ENCODE measurements at places on chromosomes 12 and 14. TPM values are rescaled to one million over a fixed set of nuclear protein-coding genes. Genes with fewer than 3 reads are reported as not detected.
A peak's percentile ranks its signal among the peaks of the same experiment; 100 is the strongest.

DNA sequence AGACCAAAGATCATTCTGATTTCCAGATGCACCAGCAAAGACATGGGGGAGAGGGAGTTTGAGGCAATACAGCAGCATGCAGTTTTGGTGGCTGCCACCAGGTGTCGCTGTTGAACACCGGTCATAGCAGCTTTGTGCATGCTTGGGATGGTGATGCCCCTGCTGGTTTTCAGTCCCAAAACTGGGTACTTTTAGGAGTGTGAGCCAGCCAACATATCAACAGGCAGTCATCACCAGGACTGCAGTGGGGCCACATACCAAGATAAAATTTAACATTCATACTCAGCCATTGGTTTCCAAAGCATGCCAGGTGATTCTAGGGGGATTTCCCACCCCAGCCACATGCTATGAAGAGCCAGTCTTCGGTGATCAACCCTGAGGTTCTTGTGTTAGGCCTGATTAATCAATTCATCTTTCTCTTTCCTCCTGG is 64.2 kb downstream of the PHETA1 start:
- H3K27me3 ChIP-seq, result no peaks in the 10 kb centered on the region
- peaks cover 2% of the 10 kb centered on the region for H3K4me1 ChIP-seq
- H3K36me3 ChIP-seq, result peaks cover 7% of the 10 kb centered on the region
- peak; percentile 58 for DNase-seq

DNA sequence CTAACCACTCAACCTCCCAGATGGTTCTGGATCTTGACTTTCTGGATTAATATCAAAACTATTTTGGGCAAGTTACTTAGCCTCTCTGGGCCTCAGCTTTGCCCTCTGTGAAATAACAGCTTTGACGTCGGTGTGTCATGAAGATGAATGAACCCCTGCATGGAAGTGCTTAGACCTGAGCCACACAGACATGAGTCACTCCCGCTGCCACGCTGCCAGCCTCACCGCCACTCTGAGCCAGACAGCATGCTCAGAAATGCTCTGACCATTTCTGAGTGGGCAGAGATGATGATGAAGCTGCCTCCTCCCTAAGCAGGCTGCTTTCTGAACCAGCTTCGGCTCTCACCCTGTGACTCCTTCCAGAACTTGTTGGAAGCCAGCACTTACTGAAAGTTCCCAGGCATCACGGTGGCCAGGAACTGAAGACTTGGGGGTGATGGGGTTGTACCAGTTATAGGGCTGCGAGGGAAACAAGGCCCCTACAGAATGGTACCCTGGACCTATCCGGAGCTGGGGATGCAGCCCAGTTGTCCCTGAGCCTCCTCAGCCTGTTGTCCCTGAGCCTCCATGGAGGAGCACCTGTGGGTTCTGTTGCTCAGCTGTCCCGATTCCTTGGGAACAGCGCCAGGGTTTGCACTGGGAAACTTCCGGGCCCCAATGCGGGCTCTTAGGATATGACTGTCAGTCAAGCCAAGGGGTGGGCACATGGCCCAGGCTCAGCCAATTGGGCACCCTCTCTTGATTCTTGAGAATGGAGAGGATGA is 2.0 kb upstream of the CCDC197 start:
- H3K27ac ChIP-seq, result no peak overlapping the region
- DNase-seq, result no peak
- H3K27me3 ChIP-seq, result no peaks in the 10 kb centered on the region
- no peaks in the 10 kb centered on the region for H3K36me3 ChIP-seq

DNA sequence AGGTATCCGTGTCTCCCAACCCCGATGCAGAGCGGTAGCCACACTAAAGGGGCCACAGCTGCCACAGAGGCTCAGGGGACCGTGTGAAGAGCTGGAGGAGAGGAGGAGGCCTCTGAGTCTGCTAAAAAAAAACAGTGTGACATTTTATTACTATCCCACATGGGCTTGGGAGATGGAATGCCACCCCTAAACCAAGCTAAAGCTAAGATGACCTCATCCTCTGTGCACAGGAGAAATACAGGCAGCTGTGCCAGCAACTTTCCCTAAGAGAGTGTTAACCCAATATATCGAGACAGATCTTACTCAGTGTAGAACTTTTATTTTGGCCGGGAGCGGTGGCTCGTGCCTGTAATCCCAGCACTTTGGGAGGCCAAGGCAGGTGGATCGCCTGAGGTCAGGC is 18.0 kb downstream of the BCL2L14 start:
- H3K27me3 ChIP-seq, result no peaks in the 10 kb centered on the region
- H3K4me3 ChIP-seq, result no peak overlapping the region
- H3K27ac ChIP-seq, result no peak overlapping the region

Gene IPO4
- total RNA-seq, result 32.2 TPM

DNA sequence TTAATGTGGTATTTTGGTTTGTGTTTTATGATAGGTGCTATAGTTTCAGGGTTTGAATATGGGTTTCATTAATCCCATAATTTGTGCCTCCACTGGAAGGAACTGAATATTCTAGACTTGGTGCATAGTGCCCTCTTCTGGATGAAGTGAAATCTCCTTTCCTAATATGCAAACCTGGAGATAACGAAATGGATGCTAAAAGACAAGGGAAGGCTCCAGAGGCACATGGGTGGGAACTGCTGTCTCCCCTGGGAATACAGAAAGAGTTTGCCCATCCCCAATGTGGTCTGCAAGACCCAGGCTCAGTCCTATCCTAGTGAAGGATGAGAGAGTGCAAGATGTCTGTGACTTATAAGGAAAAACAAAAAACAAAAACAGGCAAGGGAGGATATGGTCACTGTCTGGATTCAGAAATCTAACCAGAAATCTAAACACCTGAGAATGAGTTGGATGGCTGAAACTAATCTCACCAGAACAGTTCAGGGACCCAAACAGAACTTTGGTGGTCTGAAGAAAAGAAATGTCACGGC is 142.3 kb upstream of the TMPO start:
- H3K36me3 ChIP-seq, result peaks cover 4% of the 10 kb centered on the region
- H3K4me3 ChIP-seq, result no peak overlapping the region
- peaks cover 29% of the 10 kb centered on the region for H3K4me1 ChIP-seq
- peaks cover 48% of the 10 kb centered on the region for H3K27me3 ChIP-seq
- no peak for DNase-seq
- H3K27ac ChIP-seq, result no peak overlapping the region

- H3K4me1 ChIP-seq, result no peaks in the 10 kb centered on the region
- no peak overlapping the region for H3K4me3 ChIP-seq
- H3K27me3 ChIP-seq, result no peaks in the 10 kb centered on the region
- DNase-seq, result no peak
- H3K36me3 ChIP-seq, result peaks cover 8% of the 10 kb centered on the region
Measured at GRCh38 chr14:96341323-96341722, 21.8 kb downstream of the ATG2B start.

- H3K4me1 ChIP-seq, result no peaks in the 10 kb centered on the region
- no peak overlapping the region for H3K27ac ChIP-seq
- no peak overlapping the region for H3K4me3 ChIP-seq
- peaks cover 3% of the 10 kb centered on the region for H3K27me3 ChIP-seq
- peaks cover 2% of the 10 kb centered on the region for H3K36me3 ChIP-seq
Measured at GRCh38 chr12:106631150-106631549, 48.3 kb downstream of the RFX4 start.

DNA sequence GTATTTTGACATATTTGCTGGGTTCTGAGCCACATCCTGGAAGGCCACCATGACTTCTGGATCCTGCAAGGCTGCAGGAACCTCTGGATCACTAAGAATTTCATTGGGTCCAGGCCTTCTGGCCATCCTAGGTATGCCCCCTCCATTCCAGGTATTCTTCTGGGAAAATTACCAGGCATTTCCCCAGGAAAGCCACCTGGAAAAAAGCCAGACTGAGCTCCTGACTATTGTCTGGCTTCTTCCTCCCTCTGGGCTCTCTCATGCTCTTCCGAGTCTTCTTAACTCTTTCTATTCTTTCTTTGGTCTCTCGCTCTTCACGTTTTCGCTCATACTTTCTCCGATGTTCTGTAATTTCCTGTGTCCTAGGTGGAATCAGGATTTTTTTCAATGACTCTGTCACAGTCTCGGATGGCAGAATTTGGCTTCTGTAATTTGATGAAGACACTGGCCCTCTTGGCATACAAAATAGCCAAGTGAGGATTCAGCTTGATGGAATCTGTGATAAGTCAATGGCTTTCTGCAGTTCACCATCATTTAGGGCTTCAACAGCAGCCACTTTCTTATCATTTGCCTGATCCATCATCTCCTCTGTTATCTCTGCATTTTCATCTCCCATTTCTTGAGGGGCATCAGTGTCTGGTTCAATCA is 42.6 kb downstream of the ATP23 start:
- DNase-seq, result no peak
- H3K36me3 ChIP-seq, result no peaks in the 10 kb centered on the region
- H3K27me3 ChIP-seq, result peaks cover 5% of the 10 kb centered on the region
- no peaks in the 10 kb centered on the region for H3K4me1 ChIP-seq
- no peak overlapping the region for H3K4me3 ChIP-seq

GRCh38 chr12:41188841-41189394 is 798 bp downstream of the PDZRN4 start:
- peaks cover 37% of the 10 kb centered on the region for H3K27me3 ChIP-seq
- no peak overlapping the region for H3K4me3 ChIP-seq
- DNase-seq, result no peak
- H3K27ac ChIP-seq, result no peak overlapping the region
- H3K36me3 ChIP-seq, result peaks cover 1% of the 10 kb centered on the region

- no peaks in the 10 kb centered on the region for H3K27me3 ChIP-seq
- H3K4me3 ChIP-seq, result peak overlapping the region; percentile 72
- peak overlapping the region; percentile 93 for H3K27ac ChIP-seq
- H3K36me3 ChIP-seq, result peaks cover 35% of the 10 kb centered on the region
- DNase-seq, result no peak
Measured at GRCh38 chr12:110677206-110677911, 11.6 kb downstream of the HVCN1 start.

Gene GSC
- not detected for total RNA-seq

GRCh38 chr12:80353254-80353653 is 90.8 kb upstream of the PTPRQ start:
- DNase-seq, result no peak
- H3K27ac ChIP-seq, result no peak overlapping the region
- H3K36me3 ChIP-seq, result no peaks in the 10 kb centered on the region
- H3K4me1 ChIP-seq, result no peaks in the 10 kb centered on the region

GRCh38 chr12:14135996-14136395 is 154.6 kb upstream of the GRIN2B start:
- H3K36me3 ChIP-seq, result no peaks in the 10 kb centered on the region
- H3K27me3 ChIP-seq, result peaks cover 5% of the 10 kb centered on the region
- H3K27ac ChIP-seq, result no peak overlapping the region
- DNase-seq, result no peak

DNA sequence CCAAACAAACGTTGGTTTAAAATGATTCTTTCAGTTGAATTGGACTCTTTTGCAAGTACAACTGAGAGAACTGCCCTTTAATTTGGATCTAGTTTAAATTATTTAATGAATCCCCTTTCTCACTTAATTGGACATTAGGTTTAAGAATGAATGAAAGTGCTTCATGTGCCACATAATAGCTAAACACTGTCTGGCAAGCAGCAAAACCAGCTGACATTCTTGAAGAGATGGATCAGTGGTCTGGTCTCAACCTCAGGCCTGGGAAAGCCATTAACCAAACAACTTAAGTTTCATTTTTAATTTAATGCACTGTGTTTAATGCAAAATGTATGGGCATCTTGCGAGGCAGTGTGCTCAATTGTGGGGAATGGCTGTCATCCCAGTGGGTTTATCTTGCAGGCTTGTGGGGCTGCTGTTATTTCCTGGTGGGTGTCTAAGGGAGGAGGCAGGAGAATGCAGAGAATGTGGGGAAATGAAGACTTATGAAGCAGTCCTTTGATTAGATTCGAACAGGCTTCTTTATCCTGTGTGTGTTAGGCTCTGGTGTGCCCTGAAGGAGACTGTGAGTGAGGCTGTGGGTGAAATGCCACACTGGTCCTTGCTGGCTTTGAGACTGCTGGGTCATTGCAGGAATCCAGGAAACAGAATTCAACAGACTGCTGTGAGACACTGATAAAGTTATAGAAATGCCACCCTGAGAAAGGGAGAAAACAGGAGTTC is 144.1 kb upstream of the PELI2 start:
- no peak overlapping the region for H3K4me3 ChIP-seq
- no peaks in the 10 kb centered on the region for H3K36me3 ChIP-seq
- DNase-seq, result no peak
- H3K27me3 ChIP-seq, result peaks cover under 1% of the 10 kb centered on the region
- no peak overlapping the region for H3K27ac ChIP-seq
- no peaks in the 10 kb centered on the region for H3K4me1 ChIP-seq

DNA sequence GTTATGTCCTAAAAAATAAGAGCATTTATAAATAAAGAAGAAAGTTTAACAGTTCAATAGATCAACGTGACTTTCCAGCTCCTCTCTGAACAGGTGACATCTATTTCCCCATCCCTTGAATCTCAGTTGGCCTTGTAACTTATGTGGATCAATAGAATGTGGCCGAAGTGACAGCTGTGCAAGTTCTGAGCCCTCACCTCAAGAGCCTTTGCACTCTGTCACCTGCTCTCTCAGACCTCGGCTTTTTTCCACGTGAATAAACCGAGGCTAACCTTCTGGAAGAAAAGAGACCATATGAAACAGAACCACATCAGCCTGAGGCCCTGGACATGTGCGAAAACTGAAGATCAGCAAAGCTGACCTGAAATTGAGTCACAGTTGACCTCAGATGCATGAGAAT is 253.0 kb downstream of the DAD1 start:
- no peaks in the 10 kb centered on the region for H3K27me3 ChIP-seq
- H3K4me1 ChIP-seq, result no peaks in the 10 kb centered on the region
- no peak overlapping the region for H3K27ac ChIP-seq
- H3K36me3 ChIP-seq, result no peaks in the 10 kb centered on the region

Gene INSM2
- not detected for total RNA-seq

Gene HOXC10
- not detected for total RNA-seq

DNA sequence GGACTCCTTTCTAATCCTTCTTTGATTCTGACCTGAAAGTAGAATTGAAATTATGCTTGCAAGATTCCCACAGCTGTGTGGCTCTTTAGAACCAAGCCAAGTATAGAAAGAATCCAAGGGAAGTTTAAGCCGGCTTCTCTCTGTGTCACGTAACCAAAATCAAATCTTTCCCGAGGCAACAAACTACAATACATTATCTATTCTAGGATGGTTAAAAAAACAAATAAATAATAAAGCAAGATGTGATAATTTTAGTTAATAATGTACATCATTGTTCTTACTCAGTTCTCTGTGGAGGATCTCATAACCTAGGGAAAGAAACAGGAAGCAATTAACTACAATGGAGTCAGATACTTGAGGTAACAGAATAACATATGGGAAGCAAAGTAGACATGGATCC is 78.1 kb upstream of the ST8SIA1 start:
- DNase-seq, result no peak
- H3K36me3 ChIP-seq, result no peaks in the 10 kb centered on the region
- peaks cover 6% of the 10 kb centered on the region for H3K4me1 ChIP-seq
- H3K4me3 ChIP-seq, result no peak overlapping the region

Gene KRT79
- total RNA-seq, result not detected

Gene SOAT2
- 9.8 TPM for total RNA-seq
